ENCODE measurements at places on chromosomes 5 and 9. TPM values are rescaled to one million over a fixed set of nuclear protein-coding genes. Genes with fewer than 3 reads are reported as not detected.

ADCY2 gene
- 3.8 TPM for total RNA-seq

SELENOP gene
- 1,002 TPM for total RNA-seq

- no peaks in the 10 kb centered on the region for H3K36me3 ChIP-seq
- no peak for DNase-seq
- no peaks in the 10 kb centered on the region for H3K4me1 ChIP-seq
- H3K27ac ChIP-seq: no peak overlapping the region
Measured at GRCh38 chr5:33524476-33524875, 83.7 kb downstream of the TARS1 start.

DNA sequence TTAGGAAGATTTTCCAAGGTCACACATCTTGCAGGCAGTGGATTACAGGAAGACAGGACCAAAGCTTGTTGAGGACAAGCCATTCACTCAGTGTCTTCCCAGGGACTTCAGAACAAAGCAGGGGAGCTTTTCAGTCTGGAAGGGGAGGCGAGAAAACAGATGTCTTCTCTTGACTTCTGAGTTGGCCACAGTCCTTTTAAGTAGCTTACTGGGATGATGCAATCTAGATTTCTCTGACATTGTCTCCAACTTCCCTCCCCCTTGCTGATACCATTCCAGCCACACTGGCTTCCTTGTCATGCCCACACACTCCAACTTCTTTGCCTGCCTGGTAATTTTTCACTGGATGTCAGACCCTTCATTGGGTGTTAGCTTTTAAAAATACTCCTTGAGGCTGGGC, 174.2 kb upstream of the TBC1D2 start:
- no peak overlapping the region for H3K27ac ChIP-seq
- no peaks in the 10 kb centered on the region for H3K27me3 ChIP-seq
- no peaks in the 10 kb centered on the region for H3K4me1 ChIP-seq

DNA sequence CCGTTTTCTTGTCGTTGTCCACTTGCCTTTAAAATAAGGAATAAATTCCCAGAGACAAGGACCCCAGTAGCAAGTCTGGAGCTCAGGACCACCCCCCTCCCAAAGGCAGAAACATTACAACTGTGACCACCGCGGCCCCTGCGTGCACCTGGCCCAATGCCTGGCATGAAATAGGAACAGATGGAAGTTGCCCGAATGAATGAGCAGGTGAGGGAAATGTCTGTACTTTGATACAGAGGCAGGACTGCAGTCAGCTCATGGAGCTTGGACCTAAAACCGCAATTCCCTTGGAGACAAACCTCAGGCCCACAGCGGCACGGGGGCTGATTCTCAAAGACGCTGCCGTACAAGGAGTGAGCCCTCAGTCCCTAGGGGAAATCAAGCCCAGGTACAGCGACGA, 55.3 kb upstream of the SARDH start:
- H3K27ac ChIP-seq: no peak overlapping the region
- no peak overlapping the region for H3K4me3 ChIP-seq
- H3K4me1 ChIP-seq: no peaks in the 10 kb centered on the region
- no peaks in the 10 kb centered on the region for H3K36me3 ChIP-seq
- DNase-seq: no peak

GRCh38 chr9:89863141-89863540, 258.3 kb downstream of the GADD45G start:
- no peaks in the 10 kb centered on the region for H3K36me3 ChIP-seq
- no peak overlapping the region for H3K27ac ChIP-seq
- DNase-seq: no peak
- no peak overlapping the region for H3K4me3 ChIP-seq
